Fibroblast of villous mesenchyme (primary cell): ENCODE measurements at places on chromosomes 3 and 15. TPM values are rescaled to one million over a fixed set of nuclear protein-coding genes. Genes with fewer than 3 reads are reported as not detected.
A peak's percentile ranks its signal among the peaks of the same experiment; 100 is the strongest.

DNA sequence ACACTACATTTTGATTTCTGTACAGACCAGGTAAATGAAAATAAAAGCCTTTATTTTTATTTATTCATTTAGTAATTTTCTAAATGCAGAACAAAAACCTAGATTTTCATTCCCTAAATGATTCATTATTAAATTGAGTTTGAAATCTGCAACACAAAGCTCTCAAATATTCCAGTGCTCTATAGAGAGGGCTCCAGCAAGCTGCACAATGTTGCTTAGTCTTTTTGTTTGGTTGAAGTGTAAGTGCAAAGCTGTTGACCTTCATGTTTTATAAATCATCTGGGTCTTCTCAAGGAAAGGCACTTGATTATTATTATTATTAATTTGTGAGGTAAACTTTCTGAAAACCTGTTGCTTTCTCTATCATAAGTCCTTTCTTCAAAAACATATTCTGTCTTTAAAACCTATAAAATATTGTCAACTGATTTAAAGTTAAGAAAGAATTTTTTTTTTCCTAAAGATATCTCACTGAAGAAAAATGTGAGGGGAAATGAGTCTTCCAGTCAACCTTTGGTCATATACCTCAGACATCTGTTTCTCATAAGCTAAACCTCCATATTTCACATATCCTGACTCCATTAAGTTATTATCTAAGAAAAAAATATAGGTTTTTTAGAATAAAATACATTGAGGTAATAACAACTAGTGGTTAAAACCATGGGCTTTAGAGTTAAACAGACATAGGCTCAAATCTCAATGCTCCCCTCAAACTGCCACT is 100.7 kb downstream of the ZIC4 start:
- DNase-seq: no peak

DNA sequence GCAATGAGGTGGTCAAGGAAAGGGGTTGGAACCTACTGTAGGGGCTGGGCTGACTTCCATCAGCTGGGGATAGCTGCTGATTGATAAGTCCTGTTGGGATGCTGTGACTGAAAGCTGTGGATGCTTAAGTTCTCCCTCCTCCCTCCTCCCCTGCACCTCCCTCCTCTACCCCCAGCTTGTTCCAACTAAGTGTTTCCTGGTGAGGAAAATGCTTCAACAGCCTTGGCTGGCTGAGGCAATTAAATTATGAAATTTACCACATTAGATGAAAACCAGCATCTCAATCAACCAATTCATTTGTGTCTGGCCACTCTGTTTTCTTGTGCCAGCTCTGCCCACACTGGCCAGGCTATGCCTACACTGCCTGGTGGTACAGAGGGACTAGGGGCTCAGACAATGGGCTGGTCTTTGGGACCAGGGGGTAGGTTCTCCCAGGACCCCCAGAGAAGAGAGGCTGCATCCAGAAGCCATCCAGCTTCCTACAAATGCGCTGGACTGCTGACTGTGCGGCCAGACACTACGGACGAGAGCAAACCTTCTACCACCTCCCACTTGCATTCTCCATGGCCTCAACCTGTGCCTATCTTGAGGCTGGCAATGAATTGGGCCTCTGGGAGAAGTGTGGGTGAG is 2.5 kb downstream of the KLHL25 start:
- DNase-seq: no peak

GRCh38 chr3:100825574-100825973 is 116.3 kb downstream of the TFG start:
- DNase-seq: no peak

GRCh38 chr15:40815042-40815698 is 7.9 kb upstream of the DNAJC17 start:
- no peak for DNase-seq

DNA sequence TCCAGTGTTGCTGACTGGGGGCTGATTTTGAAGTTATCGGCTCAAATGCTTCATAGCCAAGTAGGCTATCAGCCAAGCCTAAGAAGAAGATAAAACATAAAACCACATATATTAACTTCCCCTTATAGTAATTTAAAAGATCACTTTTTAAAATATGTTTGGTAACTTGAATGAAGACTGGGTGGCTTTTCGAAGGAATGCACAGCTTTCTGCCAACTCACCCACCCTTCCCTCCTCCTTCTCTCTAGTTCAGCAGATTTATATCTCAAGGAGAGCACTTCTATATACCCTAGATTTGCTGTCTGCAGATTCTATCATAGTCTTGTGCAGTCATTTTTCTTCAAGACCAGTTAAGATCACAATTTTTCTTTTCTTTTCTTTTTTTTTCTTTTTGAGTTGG is 189.4 kb upstream of the CHRM5 start:
- DNase-seq: no peak

DNA sequence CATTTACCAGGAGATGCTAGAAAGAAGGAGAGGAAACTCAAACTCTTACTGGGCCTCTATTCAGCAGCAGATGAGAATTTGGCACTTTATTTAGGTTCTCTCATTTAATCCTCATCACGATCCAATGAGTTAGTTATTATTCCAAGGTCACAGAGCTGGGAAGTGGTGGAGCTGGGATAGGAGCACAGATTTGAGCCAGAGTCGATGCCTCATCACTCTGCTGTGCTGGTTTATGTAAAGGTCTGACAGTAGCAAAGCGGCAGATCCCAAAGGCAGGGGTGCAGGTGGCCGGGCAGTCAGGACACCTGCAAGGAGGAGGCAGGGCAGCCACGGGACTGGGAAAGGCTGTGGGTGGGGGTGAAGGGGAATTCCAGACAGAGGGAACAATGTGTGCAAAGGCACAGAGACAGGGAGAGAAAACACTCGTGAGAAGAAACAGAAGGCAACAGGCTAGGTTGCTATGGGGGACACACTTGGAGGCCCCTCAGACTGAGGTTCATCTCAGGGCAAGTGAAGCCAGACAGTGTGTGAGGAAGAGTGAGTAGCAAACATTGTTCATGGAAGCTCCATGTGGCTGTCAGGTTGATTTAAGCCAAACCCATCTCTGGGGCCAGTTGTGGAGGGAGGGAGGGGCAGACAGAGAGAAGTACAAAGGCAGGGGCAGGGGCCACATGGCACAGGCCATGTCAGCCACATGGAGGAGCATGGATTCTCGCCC is 26.8 kb downstream of the RAB6B start:
- no peak for DNase-seq

GRCh38 chr3:57078635-57079473 is 18.4 kb downstream of the SPATA12 start:
- no peak for DNase-seq

DNA sequence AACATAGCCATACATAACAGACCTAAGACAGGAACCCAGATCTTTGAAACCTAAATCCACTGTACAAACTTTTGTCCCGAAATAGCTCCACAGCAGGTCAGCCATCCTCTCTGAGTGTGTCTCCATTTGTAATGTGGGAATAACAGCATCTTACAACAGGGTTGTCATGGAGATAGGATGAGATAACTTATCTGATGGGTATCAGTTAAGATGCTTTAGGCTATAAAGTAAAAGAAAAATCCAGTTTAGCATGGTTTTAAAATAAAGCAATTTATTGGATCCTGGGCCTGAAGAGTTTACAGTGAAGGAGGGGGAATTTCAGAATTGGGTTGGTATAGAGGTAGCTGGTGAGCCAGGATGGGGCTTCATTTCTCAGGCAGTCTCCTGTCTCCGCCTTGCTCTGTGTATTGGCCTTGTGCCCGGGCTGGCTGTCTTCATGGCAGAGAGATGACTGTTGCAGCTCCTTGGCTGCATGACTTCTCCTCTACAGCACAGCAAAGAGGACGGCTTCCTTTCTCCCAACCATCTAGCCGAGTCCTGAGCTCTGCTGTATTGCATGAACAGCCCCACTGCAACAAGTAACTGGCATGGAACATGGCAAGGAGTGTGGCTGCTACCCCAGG is 131.9 kb upstream of the PROK2 start:
- DNase-seq: no peak

- DNase-seq: peak; percentile 11
Measured at GRCh38 chr3:184300378-184300720, 1.3 kb downstream of the PSMD2 start.

- no peak for DNase-seq
Measured at GRCh38 chr3:56917361-56918110, 115.8 kb upstream of the ARHGEF3 start.

- DNase-seq: peak; percentile 57
Measured at GRCh38 chr3:17841190-17841828, 98.9 kb upstream of the TBC1D5 start.

DNA sequence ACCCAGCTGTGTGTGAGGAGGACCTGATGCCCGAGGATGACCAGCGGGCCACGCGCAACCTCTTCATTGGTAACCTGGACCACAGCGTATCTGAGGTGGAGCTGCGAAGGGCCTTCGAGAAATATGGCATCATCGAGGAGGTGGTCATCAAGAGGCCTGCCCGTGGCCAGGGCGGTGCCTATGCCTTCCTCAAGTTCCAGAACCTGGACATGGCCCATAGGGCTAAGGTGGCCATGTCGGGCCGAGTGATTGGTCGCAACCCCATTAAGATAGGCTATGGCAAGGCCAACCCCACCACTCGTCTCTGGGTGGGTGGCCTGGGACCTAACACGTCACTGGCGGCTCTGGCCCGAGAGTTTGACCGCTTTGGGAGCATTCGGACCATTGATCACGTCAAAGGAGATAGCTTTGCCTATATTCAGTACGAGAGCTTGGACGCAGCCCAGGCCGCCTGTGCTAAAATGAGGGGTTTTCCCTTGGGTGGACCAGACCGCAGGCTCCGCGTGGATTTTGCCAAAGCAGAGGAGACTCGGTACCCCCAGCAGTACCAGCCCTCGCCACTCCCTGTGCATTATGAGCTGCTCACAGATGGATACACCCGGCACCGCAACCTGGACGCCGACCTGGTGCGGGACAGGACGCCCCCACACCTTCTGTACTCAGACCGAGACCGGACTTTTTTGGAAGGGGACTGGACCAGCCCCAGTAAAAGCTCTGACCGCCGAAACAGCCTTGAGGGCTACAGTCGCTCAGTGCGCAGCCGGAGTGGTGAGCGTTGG is 1.5 kb downstream of the RBM15B start:
- no peak for DNase-seq

DNA sequence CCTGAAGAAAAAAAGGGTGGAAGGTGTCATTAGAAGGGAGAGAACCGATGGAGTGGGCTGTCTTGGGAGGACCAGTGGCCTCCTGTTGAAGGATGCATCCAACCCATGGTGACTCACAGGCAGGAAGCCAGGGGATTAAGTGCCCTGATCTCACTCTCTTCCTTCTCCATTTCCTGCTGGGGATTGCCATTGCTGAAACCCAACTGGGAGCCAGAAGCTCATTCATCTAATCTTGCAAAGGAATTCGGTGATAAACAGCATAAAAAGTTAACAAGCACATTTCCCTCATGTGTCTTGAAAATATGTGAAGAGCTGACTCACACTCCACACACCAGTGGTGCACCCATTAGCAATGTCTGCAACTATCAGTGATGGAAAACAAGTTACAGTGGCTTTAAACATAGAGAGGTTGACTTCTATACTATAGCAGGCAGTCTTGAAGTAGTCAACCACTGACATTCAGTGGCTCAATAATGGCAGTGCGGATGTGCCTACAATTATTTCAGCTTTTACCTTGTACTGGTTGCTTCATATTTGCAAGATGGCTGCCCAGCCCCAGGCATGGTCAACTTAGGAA is 12.8 kb upstream of the CSRNP1 start:
- peak; percentile 96 for DNase-seq

- DNase-seq: no peak
Measured at GRCh38 chr3:72964633-72965032, 32.0 kb upstream of the PPP4R2 start.

GRCh38 chr15:29058903-29059539 is 173.2 kb downstream of the APBA2 start:
- DNase-seq: no peak

DNA sequence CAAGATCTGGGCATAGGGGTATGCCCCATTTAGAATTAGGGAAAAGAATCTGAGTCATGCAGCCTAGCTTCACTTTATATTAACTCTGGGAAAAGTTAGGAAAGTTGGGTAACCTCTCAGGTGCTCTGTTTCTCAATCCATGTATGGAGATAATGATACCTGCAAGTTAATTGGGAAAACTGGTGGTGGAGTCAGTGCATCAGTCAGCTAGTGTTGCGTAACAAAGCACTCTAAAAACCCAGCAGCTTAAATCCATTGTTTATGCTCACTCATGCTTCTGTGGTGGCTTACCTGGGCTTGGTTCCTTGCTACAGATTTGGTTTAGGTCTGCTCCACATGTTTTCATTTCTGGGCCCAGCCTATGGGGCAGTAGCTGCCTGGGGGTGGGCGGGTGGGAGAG is 91.0 kb downstream of the SMAD3 start:
- no peak for DNase-seq

- DNase-seq: no peak
Measured at GRCh38 chr3:99330281-99330680, 308.1 kb upstream of the COL8A1 start.

- no peak for DNase-seq
Measured at GRCh38 chr3:62935793-62936192, 60.6 kb upstream of the CADPS start.

DNA sequence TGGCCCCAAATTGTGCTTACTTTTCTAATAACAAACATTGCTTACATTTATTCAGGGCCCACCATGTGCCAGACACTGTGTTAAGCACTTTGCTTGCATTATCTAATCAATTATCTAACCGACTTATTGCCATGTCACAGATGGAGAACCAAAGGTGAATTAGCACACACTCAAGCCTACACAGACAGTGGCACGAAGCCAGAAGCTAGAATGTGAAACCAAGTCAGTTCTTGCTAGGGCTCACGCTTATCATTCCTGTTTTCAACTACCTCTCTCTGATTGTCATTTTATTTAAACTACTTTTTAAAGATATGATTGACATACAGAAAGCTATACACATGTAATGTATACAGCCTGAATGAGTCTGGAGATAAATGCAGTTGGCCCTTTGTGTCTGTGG is 215.7 kb upstream of the CFAP20DC start:
- no peak for DNase-seq

The KCNAB1 gene
- total RNA-seq: 0.64 TPM in 1 of 2 replicates, not detected in the other

The FOXB1 gene
- total RNA-seq: not detected in 2 replicates

The DUSP7 gene
- total RNA-seq: 20.9 and 21.2 TPM in 2 replicates

The MESP2 gene
- 0.32 and 0.43 TPM in 2 replicates for total RNA-seq

The ZBTB47 gene
- 25.4 and 25.9 TPM in 2 replicates for total RNA-seq

The MORC1 gene
- total RNA-seq: not detected in 2 replicates

The CILP gene
- total RNA-seq: under 0.01 TPM in 2 replicates

The IL17RB gene
- total RNA-seq: 0.32 and 0.43 TPM in 2 replicates

The SLC6A1 gene
- total RNA-seq: not detected in 2 replicates

The FHIT gene
- 1.6 and 2.2 TPM in 2 replicates for total RNA-seq

The IL17RE gene
- total RNA-seq: 0.43 and 0.64 TPM in 2 replicates

The THBS1 gene
- total RNA-seq: 7,420 and 8,241 TPM in 2 replicates

The CCR3 gene
- not detected in 2 replicates for total RNA-seq

The GABRB3 gene
- total RNA-seq: under 0.01 and 2.2 TPM in 2 replicates

The ACTRT3 gene
- total RNA-seq: 2.9 and 5.2 TPM in 2 replicates
